Fibroblast of the aortic adventitia (primary cell): ENCODE measurements at places on chromosomes 4 and X. TPM values are rescaled to one million over a fixed set of nuclear protein-coding genes. Genes with fewer than 3 reads are reported as not detected.

GRCh38 chr4:56940971-56941370 is 33.3 kb downstream of the REST start:
- no peak for DNase-seq

SSX2B gene
- 0.09 TPM in 1 of 2 replicates, not detected in the other for total RNA-seq

GLOD5 gene
- total RNA-seq = not detected in 2 replicates

DNA sequence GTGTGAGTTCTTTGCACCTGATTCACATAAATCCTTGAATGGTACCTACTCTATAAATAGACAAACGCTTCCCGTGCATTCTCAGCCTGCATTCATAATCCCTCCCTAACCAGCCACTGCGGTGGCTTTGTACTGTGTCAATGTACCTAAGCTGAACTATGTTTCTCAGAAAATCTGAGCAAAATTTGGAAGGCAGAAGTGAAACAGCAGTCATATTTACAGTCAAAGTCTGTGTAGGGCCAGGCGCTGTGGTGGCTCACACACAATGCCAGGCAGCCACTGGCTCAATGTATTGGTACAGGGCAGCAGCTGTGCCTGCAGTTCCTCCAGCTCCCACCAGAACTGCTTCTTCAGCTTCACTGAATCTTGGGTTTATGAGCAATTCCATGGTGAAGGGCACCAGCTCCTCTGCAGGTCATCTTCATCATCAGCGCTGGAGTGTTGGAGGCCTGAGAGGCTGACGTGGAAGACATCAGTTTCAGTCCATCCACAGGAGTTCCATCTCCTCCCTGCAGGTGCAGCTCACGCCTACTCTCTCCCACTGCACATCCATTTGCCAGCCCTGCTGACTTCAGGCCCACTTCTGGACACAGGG is 32.3 kb upstream of the IRF2 start:
- no peak for DNase-seq

OTUD6A gene
- not detected in 2 replicates for total RNA-seq

DNA sequence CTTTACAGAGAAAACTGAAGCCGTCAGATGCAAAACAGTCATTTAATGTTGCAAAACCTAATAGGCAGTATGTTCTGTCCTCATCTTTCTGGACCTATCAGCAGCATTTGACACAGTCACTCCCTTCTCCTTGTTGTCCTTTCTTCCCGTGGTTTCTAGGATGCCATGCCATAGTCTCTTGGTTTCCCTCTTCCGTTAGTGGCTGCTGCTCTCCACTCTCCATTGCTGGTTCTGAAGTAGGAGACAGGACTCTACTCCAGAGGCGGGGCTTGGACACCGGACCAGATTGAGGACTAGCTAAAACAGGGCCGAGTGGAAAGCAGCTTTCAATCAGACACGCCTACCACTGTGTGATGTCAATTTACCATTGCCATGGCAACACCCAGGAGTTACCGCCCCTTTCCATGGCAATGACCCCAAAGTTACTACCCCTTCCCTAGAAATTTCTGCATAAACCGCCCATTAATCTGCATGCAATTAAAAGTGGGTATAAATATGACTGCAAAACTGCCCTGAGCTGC is 88.8 kb upstream of the CCDC160 start:
- no peak for DNase-seq

DNA sequence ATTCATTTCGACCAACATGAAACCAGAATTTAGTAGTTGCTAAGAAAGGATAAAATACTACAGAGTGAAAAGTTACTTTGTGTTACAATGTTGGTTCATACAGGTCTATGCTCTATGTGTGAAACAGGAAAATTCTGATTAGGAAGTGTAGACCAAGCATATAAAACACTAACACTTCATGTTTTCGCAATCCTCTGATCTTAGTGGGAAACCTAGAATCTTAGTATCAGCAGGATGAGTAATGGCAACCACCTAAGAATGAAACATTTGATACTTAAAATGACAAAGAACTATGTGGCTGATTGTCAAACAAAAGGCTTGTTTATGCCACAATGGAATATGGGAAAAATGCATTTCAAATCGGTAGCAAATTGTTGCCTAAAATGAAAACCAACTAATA is 116.1 kb downstream of the AMMECR1 start:
- peak; percentile 6 for DNase-seq

DNA sequence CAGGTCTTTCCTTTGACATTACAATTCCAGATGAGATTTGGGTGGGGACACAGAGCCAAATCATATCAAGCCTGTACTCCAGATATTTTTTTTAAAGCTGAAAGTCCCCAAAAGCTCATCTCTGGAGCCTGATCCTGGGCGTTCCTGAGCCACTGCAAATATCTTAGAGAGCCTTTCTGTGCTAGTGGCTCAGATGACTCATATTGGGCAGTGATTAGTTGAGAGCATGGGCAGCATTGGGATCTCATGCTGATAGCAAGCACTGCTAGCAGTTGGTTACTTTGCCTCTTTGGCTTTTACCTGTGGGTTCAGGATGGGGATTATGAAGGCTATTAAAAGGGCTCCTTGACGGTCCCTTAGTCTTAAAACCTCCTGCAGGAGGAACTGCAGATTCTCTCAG is 51.4 kb upstream of the SCRG1 start:
- peak; percentile 20 for DNase-seq

DNA sequence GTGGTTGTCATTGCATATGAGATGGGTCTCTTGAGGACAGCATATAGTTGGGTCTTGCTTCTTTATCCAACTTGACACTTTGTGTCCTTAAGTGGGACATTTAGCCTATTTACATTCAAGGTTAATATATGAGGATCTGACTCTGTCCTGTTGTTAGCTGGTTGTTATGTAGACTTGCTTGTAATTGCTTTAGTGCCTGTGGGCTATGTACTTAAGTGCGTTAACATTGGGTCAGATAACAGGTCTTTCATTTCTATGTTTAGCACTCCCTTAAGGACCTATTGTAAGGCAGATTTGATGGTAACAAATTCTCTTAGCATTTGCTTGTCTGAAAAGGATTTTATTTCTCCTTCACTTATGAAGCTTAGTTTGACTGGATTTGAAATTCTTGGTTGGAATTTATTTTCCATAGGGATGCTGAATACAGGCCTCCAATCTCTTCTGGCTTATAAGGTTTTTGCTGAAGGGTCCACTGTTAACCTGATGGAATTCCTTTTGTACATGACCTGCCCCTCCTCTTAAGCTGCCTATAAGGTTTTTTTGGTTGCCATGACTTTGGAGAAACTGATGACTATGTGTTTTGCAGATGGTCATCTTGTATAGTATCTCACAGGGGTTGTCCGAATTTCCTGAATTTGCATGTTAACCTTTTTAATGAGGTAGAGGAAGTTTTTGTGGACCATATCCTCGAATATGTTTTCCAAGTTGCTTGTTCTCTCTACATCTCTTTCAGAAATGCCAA is 162.0 kb downstream of the NKX6-1 start:
- no peak for DNase-seq

DGAT2L6 gene
- total RNA-seq = not detected in 2 replicates

DNA sequence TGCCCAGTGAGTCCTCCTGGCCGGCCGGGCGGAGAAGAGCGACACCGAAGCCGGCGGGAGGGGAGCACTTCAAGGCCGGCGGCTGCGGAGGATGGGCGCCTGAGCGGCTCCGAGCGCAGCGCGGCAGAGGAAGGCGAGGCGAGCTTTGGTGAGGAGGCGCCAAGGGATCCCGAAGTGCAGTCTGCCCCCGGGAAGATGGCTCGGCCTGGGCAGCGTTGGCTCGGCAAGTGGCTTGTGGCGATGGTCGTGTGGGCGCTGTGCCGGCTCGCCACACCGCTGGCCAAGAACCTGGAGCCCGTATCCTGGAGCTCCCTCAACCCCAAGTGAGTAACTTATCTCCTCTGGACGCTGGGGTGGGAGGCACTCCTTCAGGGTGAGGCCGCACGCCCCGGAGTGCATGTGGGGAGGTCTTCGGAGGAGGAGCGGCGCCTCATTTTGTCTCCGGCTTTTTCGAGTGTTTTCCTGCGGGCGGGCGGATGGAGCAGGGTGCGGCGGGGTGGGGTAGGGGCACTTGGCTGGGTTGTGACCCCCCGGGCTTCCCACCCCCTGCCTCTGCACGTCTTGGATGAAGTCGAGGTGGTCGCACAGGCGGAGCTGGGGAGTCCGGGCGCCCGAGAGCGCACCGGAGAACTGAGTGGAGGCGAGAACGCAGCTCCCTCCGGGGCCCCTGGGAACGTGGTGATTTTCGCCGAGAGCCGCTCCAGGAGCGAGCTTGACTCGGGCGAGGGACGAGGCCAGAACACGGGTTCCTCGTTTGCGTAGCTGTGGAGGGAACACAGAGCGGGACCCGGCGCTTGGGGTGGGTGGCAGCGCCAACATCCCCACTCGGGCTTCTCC is 979 bp downstream of the EFNB1 start:
- peak; percentile 17 for DNase-seq

CXorf49 gene
- not detected in 2 replicates for total RNA-seq

OTUD4 gene
- total RNA-seq = 36.1 and 45.1 TPM in 2 replicates

- no peak for DNase-seq
These were observed 381.7 kb upstream of the AMOT start for GRCh38 chrX:113222305-113222704.

AFM gene
- total RNA-seq = not detected in 2 replicates

- DNase-seq = no peak
These were observed 34.7 kb downstream of the NHS start for GRCh38 chrX:17409566-17410290.

DNA sequence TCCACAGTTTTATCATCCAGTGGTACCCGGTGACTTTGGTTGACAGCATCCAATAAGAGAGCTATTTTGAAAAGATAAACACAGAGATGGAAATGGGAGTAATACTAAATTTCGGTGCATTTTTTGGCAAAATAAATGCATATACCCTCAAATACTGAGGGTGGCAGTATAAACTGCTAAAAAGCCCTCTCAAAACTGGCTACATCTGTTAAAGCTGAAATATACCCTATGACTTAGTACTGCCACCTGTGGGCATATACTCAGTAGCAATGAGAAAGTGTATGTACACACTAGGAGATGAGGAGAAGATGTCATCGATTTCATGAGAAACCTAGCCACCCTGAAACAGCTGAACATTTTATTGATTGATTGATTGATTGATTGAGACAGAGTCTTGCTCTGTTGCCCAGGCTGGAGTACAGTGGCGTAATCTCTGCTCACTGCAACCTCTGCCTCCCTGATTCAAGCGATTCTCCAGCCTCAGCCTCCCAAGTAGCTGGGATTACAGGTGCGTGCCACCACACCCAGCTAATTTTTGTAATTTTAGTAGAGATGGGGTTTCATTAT is 12.2 kb upstream of the TMEM128 start:
- peak; percentile 74 for DNase-seq

- DNase-seq = no peak
These were observed 782.2 kb downstream of the ARAP2 start for GRCh38 chr4:35461931-35462659.

GRCh38 chrX:137573324-137574101 is 7.6 kb downstream of the ZIC3 start:
- DNase-seq = no peak

DNA sequence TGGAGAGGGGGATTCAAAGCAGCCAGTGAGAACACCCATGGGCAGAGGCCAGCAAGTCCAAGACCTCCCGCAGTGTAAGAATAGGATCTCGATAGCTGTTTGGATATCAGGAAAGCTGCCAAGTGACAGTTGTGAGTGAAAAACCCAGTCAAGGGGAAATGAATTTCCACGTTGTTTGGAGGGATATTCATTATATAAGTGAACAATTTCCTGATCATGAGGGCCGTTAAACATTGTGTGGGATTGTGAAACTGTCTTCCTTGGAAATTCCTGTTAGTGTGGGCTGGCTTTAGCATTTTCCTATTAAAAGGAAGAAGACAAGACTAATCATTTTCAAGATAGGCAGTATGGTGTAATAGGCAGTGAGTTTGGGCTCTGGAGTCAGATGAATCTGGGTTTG is 15.0 kb downstream of the CLDN2 start:
- DNase-seq = peak; percentile 39
